ENCODE measurements at places on chromosomes 7 and 10.

DNA sequence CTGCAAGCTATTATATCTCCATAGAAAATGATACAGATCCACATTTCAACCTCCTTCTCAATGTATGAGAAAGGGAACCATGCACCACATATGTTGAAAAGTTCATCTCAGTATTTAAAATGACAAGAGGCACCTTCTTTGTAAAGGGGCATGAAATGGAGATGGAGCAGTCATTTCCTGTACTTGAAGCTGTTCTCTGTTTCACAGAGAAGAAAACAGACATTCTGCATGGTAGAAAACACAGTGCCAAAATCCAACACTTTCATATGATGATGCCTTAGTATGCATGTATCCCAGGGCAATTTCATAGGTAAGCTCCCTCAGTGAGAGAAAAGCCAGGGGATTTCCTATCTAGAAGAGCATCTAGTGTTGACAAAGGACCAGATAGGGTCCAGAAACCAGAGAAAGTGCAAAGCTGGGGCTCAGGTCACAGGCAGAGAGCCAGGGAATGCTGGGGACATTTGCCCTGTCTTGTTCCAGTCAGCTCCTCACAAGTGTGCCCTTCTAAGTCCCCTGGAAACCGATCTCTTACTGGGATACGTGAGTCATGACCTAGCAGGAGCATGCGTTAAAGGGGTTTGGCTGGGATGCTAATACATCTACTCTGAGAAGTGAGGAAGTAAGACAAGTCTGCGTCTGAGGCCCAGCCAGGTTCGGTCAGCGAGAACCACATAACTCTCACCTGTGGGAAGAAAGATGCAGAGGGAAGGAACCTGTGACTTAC, 118.7 kb downstream of the ICA1 start:
- no peak for DNase-seq

DNA sequence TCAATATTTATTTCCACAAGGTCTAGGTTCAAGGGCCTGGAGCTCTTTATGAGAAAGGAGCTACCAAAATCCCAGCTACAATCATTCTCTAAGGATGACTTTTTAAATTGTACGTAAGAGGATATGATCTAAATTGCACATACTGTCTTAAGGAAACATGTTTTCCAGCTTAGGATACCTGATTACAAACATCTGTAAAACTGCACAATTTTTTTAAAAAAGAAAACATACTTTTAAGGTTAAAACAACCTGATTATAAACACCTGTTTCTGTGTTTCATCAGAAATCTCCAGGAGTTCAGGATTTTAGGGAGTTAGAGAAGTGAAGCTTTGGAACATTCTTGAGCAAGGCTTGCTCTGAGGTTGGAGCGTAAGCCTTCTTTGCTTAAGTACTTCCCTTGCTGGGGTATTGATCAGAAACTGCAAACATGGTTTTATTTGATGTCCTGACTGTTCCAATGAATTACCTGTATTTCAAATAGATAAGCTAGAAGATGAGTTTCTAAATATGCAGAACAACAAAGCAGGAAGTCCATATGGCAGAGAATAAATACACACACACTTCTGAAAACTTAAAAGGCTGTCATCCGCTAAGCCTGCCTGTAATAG, 248.6 kb downstream of the GFRA1 start:
- no peak for DNase-seq

GRCh38 chr7:70714506-70715038, 417.4 kb upstream of the GALNT17 start:
- DNase-seq = no peak

GRCh38 chr7:157979636-157980340, 607.8 kb downstream of the PTPRN2 start:
- no peak for DNase-seq

DNA sequence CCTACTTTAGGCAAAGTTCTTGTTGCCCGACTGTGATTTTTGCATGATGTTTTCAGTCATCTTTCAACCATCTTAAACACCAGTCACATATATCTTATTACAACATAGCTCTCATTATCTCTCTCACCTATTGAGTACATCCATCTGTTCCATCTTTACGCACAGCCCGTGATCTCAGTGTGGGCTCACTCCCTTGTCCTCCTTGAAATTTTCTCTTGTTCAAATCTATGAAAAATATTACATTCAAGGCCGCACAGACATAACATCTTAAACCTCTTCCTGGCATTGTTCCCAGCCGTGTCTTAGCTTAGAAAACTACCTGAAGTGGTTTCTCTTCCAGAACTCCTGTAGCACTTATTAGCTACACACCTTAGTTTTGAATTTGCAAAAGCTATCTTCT, 32.6 kb downstream of the NET1 start:
- DNase-seq = no peak

- DNase-seq = no peak
Observed at GRCh38 chr7:34080513-34080912, 175.2 kb downstream of the BMPER start.

GRCh38 chr7:1062296-1063294, 18.2 kb downstream of the GPR146 start:
- DNase-seq = no peak

DNA sequence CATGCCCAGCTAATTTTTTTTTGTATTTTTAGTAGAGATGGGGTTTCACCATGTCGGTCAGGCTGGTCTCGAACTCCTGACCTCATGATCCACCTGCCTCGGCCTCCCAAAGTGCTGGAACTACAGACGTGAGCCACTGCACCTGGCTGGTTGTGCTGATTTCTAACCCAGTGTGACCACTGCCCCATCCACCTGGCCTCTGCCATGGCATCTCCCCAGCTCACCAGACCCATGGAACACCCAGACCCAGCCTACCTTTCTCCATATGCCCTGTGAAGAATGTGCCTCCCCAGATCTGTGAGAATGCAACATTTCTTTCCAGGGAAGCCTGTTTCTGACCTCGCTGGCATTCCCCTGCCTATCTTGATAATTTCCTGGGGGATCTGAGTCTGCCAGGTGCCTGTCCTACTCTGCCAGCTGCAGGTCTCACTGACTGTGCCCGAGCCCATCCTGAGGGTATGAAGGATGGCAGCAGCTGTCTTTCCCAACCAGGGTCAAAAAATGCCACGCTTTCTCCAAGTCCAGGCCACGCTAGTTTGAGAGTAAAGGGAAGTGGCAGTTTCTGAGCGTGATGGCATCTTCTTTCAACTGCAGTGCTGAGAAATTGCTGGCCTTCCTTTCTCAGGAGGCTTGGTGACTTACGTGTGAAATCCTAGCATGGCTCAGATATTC, 324.4 kb upstream of the ZNF32 start:
- no peak for DNase-seq

GRCh38 chr10:97774811-97775294, 3.1 kb upstream of the SFRP5 start:
- no peak for DNase-seq

DNA sequence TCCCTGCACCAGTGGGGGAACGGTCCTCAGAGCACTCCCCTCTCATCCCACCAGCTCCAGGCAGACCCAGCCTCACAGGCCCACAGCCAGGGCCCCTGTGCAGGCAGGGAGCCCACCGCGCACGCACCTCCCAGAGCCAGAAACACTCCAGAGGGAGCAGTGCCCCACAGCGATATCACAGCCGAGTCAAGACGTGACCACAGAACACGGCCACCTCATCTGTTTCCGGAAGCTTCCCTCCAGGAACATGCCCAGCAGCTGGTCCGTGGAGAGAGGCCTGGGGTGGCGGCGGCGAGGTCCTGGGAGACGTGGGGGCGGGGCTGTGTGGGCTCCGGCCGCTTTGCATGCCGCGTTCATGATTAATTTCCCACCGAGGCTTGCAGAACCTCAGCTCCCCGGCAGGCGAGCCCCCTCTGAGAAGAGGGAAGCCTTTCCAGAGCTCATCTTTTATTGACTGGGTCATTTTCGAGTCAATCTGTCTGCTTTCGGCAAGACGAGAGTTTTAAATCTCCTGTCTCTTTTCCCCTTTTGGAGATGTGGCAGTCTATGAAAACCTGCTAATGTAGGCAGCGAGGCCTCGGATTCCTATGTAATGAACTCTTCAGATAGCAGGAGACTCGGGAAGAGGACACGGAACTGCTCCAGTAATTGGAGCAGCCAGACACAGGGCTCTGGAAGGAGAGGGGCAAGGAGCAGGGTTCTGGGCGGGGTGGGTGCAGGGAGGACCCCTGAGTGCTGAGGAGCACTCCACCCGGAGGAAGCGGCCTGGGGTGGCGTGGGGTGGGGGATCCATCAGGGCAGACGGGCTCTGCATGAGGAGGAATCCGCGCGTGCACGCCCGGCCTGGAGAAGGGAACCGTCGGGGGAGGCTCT, 242.8 kb downstream of the ELFN1 start:
- DNase-seq = no peak

DNA sequence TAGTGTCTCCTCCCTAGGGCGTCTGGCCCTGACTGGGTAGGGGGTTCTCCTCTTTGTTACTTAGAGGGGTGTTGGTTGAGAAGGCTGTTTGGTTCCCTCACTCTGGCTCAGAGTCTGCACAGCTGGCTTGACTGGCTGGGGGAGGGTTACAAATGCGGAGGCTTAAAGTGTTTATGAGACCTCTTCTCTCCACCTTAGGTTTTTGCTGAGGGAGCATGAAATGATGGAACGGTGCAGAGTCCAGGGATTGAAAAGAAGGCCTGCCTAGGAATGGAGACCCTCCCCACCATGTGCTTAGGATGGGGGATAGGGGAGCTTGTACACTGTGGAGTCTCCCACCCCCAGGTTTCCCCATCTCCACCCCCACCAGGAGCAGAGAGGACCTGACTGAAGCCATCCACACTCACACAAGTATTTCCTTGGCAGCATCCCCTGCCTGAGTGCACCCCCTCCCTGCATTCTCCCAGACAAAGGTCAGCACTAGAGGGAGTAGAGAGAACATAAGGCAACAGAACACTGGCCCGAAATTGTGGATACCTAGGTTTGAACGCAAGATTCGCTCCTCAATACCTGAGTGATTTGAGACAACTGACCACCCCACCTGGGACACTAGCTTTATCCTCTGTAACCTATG, 1.7 kb upstream of the LDB1 start:
- no peak for DNase-seq

DNA sequence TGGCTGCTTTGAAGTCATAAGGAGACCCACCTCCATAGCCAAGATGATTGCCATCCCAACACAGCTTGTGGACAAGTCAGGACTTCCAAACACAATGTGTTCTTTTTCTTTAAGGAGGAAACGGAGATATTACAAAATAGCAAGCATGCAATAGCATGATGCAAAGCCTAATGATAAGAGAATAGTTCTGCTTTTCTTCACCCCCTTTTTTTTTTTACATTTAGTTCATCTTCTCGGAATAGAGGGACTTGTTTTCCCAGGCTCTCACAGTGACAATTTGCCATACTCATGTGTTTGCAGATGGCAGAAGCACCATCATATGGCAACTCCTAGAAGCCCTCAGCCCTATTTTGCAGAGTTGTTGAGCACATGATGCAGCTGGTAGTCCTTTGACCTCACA, 119.8 kb downstream of the ITGB8 start:
- no peak for DNase-seq

DNA sequence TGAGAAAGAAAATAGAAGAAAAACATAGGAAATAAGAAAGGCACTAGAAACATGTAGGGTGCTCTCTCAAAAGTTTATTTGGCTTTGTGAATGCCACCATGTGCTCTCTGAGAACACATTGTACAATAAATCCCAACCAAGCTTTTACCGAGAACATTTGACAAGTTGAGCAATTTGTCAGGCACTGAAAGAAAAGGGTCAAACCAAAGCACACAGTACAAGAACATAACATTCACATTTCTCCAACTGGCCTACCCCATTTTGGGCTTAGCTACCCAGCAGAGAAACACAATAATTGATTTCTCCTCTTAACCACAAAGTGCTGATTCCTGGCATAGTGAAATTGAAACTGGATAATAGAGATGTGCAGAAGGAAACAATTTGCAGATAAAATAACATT, 69.2 kb upstream of the SLC39A12 start:
- DNase-seq = no peak

DNA sequence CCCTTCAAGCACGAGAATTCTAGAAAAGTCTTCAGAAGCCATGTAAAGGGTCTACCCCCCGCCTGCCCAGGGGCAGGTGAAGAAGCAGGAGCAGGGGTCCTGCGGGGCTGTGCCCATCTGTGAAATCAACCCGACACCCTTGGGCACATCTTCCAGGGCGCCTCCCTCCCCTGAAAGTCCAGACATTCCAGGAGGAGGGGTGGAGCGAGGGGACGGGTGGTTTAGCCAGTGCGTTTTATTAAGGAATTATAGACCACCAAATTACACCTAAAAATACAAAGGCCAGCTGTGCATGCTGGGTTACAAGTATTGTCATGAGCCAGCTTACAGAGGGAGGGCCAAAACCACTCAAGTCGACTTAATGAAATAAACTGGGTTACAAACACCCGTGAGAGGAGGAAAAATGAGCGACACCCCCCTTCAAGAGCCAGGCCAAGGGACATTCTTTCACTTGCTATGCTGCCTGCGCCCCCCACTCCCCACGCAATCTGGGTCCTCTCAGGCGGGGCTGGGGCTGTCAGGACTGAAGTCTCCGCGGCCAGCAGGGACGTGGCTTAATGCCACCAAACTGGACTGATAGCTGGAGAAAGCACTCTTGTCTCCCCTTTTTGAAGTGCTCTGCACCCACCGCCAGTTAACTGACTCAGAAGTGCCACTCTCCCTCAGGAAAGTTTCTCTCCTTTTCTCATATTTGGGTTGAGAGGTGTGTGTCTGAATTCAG, 360.3 kb downstream of the FRMD4A start:
- DNase-seq = no peak
